ENCODE measurements at places on chromosomes 7 and 10.

GRCh38 chr7:40918701-40919271 lies 784.0 kb downstream of the SUGCT start:
- DNase-seq, result no peak

- DNase-seq, result no peak
Observed at GRCh38 chr7:5636446-5636835, 145.0 kb downstream of the RNF216 start.

DNA sequence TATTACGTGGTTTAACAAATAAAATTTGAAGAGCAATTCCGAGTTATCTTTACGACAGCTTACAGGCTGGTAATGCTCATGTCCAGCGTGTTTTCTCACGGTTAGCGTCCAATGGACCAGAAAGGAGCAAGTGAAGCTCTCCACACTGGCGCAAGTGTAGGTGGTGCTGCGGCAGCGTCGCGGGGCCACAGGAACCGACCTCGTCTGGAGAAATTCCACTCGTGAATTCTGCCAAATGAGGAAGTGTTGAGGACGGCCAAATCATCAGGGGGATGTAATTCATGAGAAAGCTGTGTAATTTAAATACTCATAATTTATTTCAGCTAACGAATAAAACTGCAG lies 350 bp upstream of the ZNF37A start:
- peak; percentile 5 for DNase-seq

DNA sequence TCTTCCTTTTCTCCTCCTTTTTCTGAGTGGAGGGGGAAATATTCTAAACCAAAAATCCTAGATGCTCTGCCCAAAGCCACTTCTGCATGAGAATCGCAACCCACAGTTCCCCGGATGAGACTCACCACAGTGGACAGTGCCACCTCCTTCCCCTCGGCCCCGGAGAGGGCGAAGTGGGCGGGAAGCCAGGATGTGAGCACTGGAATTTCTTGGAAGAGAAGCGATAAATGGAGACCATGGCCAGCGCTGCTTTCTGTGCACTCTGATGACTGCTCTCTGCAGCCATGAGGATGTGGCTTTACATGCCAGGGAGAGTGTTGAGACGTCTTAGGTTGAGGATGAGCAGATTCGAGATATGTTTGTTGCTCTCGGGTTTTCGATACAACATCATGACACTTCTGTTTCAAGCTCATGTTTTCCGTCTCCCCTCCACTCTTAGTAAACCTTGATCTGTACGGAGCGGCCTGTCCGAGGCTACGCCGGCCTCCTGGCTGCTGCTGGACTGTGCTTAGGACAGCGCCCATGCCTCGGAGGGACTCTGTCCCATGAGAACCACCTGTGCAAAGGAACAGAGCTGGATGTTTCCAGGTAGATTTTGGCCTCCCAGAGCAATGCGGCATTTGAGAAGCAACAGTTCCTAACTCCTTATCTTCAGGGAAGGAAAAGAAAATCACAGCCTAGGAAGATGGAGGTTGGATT lies 414.6 kb upstream of the FOXK1 start:
- DNase-seq, result no peak

- DNase-seq, result no peak
Observed at GRCh38 chr7:99699946-99700345, 20.1 kb upstream of the CYP3A5 start.

DNA sequence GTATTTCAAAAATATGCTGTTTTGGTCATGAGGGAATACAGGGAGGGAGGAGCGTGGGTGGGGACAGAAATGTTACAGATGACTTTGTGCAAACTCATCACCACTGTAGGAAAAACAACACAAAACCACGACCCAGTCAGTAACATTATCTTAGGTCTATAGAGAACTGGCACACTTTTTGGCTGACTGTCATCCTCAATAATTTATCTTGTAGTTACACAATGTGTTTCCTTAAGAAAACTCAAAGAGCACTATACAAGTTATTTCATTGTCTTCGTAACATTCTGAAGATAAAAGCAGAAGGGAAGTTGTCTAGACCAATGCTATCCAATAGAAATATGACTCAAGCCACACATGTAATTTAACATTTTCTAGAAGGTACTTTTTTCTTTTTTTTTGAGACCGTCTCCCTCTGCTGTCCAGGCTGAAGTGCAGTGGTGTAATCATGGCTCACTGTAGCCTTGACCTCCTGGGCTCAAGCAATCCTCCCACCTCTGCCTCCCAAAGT lies 16.9 kb upstream of the CDK14 start:
- DNase-seq, result no peak

GRCh38 chr10:81838950-81839349 lies 36.0 kb upstream of the NRG3 start:
- DNase-seq, result no peak

- no peak for DNase-seq
Observed at GRCh38 chr10:21694631-21695030, 160.6 kb downstream of the MLLT10 start.

- no peak for DNase-seq
Observed at GRCh38 chr7:152702-153391, 39.5 kb upstream of the FAM20C start.

- DNase-seq, result no peak
Observed at GRCh38 chr10:132786476-132786883, 533 bp upstream of the NKX6-2 start.

- DNase-seq, result no peak
Observed at GRCh38 chr10:63414481-63415260, 51.1 kb downstream of the JMJD1C start.

DNA sequence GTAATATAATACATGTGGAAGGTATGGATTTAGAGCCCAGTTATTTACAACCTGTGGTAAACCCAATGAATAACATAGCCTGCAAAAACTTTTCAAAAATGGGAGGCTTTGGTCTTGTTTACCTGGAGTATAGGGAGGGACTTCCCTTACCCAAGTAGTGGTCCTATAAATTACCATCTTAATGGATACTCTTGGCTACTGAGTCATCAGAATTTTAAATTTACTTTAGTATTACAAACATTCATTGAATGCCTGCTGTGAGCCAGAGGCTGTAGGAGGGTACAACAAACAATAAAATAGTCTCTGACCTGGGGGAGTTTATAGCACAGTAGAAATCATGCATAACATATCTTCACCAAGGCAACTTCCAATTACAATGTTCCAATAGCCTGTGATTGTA lies 365.1 kb downstream of the BBS9 start:
- no peak for DNase-seq

- no peak for DNase-seq
Observed at GRCh38 chr7:92697414-92697813, 107.2 kb upstream of the FAM133B start.

DNA sequence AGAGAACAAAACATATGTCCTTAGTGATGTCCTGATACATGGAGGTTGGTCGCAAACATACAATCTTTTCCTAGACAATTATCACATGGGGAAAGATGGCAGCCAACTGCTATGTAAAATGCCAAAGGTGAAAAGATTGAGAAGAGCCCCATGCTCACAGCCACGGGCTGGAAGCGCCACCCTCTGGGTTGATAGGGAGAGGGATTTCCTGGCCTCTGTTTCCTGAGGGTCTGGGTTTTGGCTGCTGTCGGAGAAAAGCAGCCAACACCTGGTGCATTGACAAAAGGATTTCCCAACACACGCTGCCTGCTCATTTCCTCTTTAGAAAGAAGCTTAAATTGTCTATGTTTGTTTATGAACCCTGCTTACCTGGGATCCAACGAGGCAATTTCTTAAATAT lies 43.8 kb downstream of the ITIH5 start:
- DNase-seq, result no peak

DNA sequence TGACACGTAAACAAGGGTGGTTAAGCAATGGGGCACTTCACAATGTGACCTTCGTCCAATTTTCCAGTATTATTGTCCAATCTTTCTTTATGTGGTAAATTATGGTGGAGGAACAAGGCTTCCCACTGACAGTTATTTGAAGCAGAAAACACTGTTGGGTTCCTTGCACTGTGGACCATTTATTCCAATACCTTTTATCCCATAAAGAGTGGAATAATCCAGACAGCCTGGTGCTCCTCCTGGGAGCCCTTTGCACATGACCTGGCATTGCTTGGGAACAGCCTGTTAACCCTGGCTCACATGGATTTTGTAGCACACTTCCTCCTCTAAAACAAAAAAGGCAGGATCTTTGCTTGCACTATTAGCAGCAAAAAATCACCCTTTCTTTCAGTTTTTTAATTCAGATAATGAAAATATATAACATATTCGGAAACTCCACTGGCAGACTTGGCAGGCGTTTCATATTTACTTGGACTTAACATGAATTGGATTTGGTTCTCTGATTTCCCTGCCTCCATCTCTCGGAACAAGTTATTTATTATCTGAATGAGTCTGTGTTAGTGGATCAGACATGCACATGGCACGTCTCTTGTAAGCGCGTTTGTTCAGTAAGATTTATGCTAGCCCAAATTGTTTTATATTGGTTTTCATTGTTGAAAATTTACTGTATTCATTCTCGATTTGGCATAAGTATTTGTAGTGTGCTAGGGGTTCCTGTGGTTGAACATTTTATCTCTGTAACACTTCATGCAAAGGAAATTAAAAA lies 59.3 kb downstream of the BMPER start:
- no peak for DNase-seq

DNA sequence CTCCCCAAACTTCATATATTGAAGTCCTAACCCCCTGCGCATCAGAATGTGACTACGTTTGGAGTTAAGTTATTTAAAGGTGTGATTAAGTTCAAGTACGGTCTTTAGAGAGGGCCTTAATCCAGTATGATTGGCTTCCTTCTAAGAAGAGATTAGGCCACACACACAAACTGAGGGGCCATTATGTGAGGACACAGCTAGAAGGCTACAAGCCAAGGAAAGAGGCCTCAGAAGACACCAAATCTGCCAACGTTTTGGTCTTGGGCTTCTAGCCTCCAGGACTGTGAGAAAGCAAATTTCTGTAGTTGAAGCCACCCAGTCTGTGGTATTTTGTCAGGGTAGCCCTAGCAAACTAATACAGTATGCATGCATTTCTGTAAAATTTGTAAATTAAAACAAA lies 41.7 kb downstream of the REEP3 start:
- no peak for DNase-seq

- no peak for DNase-seq
Observed at GRCh38 chr7:66464059-66464458, 164.6 kb upstream of the KCTD7 start.

- DNase-seq, result no peak
Observed at GRCh38 chr7:98647326-98647725, 30.2 kb downstream of the NPTX2 start.

- DNase-seq, result no peak
Observed at GRCh38 chr10:93077860-93078337, 4.2 kb downstream of the CYP26A1 start.

DNA sequence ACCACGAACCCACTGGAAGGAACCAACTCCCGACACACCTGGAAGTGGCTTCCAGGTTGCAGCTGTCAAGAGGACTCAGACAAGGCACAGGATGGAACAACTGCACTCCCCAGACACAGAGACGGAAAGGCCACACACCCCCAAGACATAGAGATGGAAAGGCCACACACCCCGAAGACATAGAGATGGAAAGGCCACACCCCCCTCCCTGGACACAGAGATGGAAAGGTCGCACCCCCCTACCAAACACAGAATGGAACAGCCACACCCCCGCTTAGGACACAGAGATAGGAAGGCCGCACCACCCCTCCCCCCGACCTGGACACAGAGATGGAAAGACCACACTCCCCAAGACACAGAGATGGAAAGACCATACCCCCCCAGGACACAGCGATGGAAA lies 7.6 kb downstream of the ZNF511 start:
- DNase-seq, result no peak

GRCh38 chr10:420154-421121 lies 269.0 kb downstream of the DIP2C start:
- DNase-seq, result no peak

- DNase-seq, result no peak
Observed at GRCh38 chr10:115866691-115867090, 406.3 kb downstream of the GFRA1 start.

DNA sequence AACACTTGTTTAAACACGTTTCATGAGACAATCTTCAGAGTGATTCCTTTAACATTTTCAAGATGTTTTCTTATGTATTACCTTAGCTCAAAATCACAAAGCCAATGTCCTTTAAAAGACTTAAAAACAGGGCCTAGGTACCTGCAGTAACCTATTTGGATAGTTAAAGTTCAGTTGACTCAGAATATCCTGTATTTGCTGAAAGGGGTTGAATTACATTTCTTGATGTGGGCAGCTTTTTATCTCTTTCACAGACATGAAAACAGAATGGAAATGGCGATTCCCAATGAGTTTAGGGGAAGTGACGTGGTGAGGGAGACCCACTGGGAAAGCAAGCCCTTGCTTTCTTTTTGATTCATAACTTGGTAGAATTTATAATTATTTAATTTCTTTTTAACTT lies 324.4 kb upstream of the AOAH start:
- DNase-seq, result no peak

DNA sequence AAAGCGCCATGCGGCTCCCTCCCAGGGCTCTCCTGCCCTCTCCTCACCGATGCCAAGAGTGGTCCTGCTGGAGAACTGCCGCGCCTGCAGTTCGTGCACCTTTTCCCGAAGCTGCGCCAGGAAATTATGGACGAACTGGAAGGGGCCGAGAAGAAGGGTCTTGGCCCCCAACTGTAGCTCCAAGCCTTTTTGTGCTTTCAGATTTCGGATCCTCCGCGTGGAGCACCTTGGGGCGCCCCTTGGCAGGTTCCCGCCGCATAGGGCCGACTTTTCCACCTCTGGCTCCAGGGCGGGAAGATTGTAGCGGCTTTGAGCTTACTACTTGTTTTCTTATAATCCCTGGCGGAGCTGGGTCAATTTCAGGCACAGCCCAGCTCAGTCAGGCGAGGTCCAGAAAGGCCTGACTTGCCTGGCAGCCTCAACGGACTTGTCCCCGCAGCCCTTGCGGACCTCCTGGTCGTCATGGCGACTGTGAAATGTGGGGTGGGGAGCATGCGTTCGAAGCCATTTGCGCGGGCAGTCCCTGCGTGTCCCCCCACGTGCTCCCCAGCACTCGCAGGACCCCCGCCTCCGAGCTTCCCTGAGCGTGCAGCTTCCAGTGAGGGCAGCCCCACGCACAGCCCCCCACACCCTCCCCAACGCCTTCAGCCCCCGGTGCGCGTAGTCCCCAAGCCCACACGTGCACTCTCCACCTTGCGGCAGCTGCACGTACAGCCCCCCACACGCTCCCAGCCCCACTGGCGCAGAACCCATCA lies 129.9 kb downstream of the KBTBD2 start:
- no peak for DNase-seq

GRCh38 chr10:77016278-77016815 lies 621.3 kb downstream of the KCNMA1 start:
- no peak for DNase-seq

Data from stimulated activated CD4-positive, alpha-beta T cell treated with anti-CD3 and anti-CD28 coated beads, Interleukin-2, amount 100 ng/mL, for 24 hours (primary cell).